Right renal cortex interstitium (tissue), 3 donors: ENCODE measurements at places on chromosomes 4 and X. TPM values are rescaled to one million over a fixed set of nuclear protein-coding genes. Genes with fewer than 3 reads are reported as not detected.

- DNase-seq: no peak
Observed at GRCh38 chr4:76783836-76784235, 114.1 kb downstream of the SOWAHB start.

- DNase-seq: no peak
Observed at GRCh38 chrX:18666614-18667013, 5.3 kb downstream of the RS1 start.

- no peak for DNase-seq
Observed at GRCh38 chr4:165425629-165426028, 46.8 kb downstream of the CPE start.

DNA sequence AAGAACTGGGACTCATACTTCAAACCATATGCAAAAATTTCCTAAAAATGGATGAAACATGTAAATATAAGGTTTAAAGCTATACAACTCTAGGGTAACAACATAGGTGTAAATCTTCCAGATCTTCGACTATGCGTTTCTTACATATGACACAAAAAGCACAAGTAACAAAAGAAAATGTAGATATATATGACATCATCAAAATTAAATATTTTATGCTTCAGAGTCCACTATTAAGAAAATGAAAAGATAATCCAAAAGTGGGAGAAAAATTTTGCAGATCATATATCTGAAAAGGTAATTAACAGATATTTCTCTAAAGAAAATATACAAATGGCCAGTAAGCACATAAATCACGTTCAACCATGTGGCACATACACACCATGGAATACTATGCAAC is 164.2 kb upstream of the ACTRT1 start:
- no peak for DNase-seq

GRCh38 chr4:169233691-169234090 is 37.1 kb downstream of the SH3RF1 start:
- DNase-seq: no peak

JCHAIN gene
- 1.1 TPM for polyA plus RNA-seq
